ENCODE measurements at places on chromosomes 7 and 10.

DNA sequence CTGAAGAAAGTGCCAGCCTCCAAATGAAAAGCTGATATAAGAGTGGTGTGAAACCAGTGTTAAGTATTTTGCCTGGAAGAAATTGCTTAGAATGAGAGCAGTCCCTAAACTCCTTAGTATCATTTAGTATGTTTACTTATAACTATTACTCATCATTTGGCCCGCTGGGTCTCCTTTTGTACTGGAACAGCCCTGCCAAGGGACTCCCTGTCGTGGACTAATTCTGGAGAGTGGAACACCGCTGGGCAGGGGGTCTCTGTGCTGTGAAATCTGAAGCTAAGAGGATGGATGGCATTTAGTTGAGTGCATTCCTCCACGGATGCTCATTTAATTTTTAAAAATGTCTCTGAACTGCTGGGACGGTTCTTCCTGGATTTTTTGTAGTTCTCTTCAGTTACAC, 889.9 kb upstream of the C7orf33 start:
- no peak for DNase-seq

DNA sequence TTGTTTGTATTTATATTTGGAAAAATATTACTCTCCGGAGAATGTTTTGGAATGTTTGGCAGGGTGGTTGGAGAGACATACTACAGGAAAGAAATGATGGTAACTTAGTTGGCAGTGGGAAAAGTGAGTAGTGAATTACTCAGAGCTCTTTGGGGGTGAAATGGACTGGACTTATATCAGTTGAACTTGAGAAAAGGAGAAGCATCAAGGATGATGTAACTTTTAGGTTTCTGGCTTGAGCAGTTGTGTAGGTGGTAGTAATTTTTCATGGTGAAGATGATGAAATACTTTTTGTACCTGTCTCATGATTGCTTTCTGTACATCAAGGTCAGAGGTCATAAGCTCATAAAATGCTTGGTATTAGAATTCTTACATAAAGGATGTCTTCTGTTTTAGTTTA, 617.2 kb downstream of the AUTS2 start:
- DNase-seq: no peak

GRCh38 chr10:35259769-35260397, 76.4 kb upstream of the CCNY start:
- DNase-seq: no peak

GRCh38 chr7:81211934-81212320, 293.1 kb upstream of the SEMA3C start:
- no peak for DNase-seq

DNA sequence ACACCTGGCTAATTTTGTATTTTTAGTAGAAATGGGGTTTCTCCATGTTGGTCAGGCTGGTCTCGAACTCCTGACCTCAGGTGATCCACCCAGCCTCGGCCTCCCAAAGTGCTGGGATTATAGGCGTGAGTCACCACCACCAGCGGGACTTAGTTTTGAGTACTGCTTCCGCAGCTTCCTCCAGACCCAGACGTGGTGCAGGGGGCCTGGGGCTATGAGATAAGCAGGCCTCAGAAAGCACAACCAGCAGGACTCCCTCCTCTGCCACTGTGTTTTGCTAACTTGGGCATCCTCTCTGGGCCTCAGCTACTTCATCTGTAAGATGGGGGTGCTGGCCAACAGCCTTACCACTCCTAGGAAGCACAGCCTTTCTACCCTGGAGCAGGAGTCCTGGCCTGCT, 37.8 kb downstream of the GOLGA7B start:
- DNase-seq: no peak

DNA sequence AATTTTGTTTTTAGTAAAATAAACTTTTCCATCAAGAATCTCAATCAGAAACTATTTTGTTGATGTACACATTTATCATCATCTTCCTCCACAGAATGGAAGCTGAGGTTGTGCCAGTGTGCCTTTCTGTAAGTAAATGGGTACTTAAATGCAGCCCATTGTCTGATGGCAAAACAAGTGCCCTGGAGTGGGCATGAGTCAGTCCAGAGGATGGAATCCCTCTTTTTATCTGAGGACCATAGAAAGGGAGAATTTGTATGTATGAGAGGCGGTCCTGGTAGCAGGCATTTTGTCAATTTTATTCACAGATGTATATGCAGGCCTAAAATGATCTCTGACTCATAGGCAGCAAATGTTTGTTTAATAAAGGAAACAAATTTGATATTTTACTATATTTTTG, 102.1 kb upstream of the MAGI2 start:
- no peak for DNase-seq

DNA sequence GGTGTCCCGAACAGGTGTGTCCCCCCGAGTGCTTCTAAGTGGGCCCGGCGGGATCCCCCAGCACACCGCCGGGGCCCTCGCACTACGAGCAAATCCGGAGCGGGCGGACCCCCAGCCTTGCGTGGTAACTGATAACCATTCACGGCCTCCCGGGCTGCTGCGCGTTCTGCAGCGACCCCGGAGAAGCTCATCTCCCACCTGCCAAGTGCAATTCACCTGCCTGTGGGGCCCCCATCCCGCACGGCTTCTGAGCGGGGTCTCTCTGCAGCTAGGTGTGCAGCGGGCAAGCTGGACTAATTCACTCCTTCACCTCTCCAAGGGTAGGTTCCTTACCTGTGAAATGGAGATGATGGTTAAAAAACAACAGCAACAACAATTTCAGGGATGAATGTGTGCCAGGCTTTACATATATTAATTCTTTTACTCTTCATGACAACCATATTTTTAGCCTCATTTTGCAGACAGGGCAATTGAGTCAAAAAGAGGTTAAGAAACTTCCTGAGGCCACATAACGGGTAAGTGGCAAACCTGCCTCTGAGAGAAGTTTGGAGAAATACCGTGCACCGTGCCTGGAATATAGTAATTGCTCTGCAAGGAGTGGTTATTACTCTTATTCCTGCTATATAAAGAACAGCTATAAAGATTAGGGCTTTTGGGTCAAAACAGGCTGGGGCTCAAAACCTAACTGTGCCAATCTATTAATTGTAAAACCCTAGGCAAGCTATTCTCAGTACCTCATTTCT, 652 bp upstream of the PODXL start:
- no peak for DNase-seq

DNA sequence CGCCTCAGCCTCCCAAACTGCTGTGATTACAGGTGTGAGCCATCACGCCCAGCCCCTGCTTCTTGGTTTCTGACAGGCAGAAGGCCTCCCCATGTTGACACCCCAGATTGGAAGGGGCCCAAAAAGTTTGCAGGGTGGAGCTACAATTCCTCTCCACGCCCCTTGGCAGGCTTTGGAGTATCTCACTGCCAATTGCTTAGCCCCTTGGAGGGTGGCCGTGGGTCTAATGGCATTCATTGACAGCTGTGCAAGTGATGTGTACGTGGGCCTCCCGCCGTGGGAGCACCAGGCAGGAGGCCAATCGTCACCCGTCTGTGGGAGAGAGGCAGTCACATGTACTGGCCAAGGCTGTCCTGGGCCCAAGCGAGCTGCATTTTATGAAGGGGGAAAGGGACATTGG, 73.7 kb upstream of the PPIF start:
- no peak for DNase-seq

Measured in naive thymus-derived CD4-positive, alpha-beta T cell (primary cell).